Stimulated activated CD4-positive, alpha-beta T cell treated with anti-CD3 and anti-CD28 coated beads, TNF-alpha, amount 100 ng/mL, for 1 hour (primary cell): ENCODE measurements at places on chromosomes 11 and 22.

DNA sequence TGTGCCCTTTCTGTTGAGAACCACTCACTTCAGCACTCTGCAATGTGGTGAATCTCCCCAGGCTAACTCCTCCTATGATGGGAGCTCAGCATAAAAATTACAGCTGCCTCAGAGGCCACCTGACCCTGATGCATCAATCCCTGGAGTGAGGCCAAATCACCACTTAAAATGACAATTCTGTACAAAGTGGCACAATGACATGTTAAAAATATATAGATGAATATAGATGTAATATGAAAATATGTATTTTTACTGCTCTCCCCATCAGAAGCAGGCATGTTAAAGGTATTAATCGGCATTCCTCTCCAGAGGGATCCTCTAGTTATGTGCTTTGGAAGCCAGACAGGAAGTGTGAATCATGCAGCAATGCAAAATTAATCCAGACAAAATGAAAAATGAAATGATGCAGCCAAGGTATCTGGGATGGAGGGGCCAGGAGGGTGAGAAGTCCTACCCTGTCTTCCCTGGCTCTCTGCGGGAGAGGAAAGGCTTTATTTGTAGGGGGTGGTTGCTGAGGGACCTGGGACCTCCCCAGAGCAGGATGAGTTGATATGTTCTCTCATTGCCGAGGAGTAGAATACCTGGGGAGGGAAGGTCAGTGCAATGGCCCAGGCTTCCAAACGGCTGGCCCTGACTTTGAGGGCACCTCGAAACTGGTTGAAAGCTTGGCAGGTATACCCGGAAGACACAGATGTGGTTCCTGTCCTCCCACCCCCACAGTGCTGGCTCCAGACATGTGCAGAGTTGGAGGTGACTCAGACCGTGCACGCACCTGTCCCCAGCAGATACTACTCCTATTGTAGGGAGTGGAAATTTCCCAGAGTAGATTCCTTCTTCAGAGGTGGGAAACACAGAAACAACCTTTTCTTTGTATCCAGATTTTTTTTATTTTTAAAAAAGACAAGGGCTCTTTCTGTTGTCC, 347.9 kb upstream of the NCAM1 start:
- no peak for DNase-seq

- no peak for DNase-seq
These were observed 374 bp downstream of the NLRP10 start for GRCh38 chr11:7964873-7965272.

DNA sequence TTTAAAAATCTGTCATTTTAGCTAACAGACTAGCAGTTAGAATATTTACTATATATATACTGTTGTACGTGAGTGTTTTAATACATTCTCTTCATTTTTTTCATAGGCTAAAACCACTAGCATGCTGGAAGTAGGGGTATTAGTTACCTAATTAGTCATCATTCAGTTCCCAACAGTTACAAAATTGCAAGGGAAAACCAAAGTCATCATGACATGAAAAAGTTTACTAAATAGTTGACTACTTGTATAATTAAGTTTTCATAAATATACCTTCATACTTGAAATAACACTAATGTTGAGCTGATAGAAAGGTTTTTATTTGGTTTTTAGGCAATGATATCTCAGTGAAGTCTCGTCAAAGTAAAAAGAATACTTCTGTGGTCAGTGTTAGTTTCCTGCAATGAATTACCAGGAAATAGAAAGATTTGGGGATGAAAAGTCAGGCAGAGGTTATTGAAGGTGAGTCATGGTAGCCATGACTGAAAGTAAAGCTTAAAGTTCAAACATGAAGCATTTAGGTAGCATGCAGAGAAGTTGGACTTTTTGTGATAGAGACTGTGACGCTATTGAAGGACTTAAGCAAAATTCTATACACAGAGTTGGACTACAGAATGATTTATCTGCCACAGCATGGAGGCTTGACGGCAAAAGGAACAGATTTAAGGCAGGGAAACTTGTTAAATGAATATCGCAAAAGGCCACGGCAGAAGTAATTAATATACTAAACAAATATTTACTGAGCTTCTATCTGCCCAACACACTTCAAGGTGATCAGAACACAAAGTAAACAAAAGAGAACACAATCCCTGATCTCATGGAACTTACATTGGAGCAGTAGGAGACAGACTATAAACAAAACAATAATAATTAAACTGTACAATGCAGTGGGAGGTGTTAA, 828.1 kb upstream of the FAT3 start:
- no peak for DNase-seq

- no peak for DNase-seq
These were observed 16.2 kb upstream of the LDLRAD3 start for GRCh38 chr11:35927682-35928081.

DNA sequence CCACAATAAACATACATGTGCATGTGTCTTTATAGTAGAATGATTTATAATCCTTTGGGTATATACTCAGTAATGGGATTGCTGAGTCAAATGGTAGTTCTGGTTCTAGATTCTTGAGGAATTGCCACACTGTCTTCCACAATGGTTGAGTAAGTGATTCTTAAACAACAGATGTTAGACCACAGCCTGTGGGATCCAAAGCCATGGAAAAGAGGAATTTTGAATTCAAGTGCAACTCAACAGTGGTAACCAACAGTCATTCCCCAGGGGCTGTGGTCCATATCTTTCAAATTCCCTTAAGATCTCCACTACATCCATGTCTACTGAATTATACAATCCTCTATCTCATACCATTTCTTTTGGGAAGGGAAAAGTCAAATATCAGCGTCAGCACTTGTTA, 321.5 kb downstream of the LARGE1 start:
- no peak for DNase-seq

- DNase-seq: no peak
These were observed 26.0 kb downstream of the PARVA start for GRCh38 chr11:12403122-12403996.

DNA sequence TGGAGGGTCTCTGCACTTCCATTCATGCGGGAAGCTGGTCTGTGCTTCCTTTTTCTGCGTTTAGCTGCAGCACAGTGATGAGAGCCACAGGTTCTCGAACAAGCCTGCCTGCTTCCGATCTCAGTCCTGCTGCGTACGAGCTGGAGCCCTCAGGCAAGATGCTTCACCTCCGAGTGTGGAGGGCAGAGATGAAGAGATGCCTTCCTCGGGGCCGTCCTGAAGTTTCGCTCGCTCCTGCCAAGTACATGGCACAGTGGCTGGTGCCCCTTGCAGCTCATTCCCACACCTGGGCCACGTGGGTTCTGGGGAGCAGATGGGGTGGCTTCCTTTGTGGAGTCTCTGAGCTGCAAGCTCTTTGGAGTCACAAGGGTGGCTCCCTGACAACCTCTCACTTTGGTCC, 19.5 kb upstream of the TESMIN start:
- DNase-seq: no peak

DNA sequence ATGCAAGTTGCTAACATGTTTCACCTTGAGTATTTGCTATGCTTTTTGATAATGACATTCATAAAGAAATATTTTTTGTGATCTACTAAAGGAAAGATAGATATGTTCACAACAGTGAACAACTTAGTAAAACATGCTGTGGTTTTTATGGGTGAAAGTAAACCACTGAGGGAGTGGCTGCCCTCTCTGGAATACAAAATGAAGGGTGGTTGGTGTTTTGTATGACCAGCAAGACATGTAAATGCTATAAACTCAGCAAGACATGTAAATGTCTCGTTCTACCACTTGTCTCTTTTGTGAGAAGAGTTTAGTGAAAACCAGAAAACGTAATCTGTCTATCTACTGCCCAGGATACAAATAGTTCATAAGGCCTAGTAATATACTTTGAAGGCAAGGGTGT, 7.6 kb upstream of the AMPD3 start:
- no peak for DNase-seq

- no peak for DNase-seq
These were observed 70.3 kb downstream of the MAML2 start for GRCh38 chr11:96272529-96273222.

DNA sequence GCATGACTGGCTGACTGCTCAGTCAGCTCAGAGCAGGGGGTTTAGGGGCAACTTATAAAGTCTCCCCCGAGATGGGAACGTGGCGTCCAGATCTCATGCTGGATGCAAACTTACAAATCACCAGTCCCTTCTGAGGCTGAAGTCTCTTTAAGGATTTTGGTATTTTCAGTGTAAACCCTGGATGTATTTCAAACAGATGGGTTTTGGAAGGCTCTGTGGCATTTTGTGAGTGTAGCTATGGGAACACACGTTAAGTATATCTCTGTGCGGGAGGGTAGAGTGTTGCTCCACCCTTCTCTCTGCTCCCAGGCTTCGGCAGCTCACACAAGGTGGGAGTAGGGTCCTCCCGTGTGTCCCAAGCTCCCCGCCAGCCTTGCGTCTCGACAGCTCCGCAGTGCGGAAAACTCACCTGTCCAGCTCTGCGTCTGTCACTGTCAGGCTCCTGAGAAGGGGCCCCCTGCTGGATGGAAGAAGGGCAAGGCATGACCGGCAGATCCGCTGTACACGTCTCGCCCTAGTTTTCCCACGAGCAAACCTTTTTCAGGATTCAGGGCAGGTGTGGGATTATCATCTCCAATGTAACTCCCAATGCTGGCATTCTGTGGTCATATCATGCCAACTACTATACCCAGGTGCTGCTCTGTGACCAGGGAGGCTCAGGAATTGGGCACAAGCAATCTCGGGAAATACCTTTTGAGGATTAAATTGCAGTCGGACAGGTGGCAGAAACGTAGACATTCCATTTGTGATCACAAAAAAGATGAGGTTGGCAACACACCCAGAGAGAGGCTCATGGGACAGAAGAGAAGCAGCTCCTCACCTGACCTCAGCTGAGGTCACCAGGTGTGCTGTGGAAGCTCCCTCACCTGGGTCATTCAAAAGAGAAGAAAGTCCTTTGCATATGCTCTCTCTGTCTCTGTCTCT, 313.9 kb upstream of the B3GAT1 start:
- no peak for DNase-seq

DNA sequence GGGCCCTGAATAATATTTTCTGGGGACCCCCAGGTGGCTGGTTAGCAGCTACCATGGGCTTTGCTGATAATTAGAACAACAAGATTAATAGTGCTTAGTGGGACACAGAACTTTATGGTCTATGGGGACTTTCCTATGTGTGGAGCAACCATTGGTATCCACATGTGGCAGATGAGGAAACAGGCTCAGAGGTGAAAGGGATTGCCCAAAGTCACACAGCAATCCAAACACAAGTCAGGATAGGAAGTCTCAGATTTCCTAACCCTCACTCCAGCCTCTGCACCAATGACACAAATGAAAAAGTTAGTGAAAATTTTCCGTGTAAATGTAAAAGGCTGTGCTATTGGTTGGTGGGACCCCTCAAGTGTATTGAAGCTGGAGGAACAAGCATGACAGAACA, 15.3 kb upstream of the SLCO2B1 start:
- no peak for DNase-seq

- no peak for DNase-seq
These were observed 8.6 kb downstream of the ASRGL1 start for GRCh38 chr11:62345861-62346260.

DNA sequence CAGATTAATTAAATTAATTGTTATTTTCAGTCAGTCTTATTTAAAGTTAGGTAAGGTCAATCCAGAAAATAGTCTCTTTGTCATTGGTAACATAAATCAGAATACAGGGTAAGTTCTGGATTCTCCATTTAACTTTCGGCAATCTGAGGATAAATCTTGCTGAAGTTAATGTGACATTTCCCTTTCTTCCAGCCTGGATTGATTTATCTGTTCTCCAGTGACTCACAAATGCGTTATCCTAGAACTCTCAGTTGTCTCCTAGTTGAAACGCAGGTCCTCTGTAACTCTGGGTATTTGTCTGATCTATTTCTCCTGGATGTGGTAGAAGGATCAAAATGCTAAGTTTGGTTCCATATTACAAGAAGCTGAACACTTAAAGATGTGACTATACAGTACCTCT, 21.0 kb downstream of the OR51E1 start:
- no peak for DNase-seq

- DNase-seq: no peak
These were observed 136.9 kb downstream of the FEZ1 start for GRCh38 chr11:125359130-125359529.

GRCh38 chr11:124627546-124627945, 4.9 kb downstream of the TBRG1 start:
- no peak for DNase-seq

DNA sequence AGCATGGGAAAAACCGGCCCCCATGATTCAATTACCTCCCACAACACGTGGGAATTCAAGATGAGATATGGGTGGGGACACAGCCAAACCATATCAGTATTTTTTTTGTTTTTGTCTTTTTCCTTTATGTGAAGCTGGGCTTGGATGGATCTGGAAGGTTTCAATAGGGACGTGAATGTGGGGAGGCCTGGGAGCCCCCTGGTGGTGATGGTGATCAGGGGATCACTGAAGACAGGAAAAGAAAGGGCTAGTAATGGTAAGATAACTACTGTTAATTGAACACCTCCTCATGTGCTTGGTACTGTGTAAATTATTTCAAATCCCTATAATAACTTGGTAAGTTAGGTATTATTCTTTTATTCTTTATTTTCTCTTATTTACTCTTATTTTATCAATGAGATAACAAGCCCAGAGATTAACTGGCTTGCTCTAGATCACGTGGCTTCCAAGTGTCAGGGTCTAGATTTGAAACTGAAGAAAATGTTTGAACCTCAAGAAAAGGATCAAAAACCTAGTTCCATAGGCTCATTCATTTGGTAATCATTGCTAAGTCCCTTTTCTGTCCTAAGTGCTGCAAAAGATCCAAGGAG, 364.2 kb downstream of the TENM4 start:
- DNase-seq: no peak

GRCh38 chr11:30364837-30365482, 42.1 kb downstream of the ARL14EP start:
- DNase-seq: no peak

DNA sequence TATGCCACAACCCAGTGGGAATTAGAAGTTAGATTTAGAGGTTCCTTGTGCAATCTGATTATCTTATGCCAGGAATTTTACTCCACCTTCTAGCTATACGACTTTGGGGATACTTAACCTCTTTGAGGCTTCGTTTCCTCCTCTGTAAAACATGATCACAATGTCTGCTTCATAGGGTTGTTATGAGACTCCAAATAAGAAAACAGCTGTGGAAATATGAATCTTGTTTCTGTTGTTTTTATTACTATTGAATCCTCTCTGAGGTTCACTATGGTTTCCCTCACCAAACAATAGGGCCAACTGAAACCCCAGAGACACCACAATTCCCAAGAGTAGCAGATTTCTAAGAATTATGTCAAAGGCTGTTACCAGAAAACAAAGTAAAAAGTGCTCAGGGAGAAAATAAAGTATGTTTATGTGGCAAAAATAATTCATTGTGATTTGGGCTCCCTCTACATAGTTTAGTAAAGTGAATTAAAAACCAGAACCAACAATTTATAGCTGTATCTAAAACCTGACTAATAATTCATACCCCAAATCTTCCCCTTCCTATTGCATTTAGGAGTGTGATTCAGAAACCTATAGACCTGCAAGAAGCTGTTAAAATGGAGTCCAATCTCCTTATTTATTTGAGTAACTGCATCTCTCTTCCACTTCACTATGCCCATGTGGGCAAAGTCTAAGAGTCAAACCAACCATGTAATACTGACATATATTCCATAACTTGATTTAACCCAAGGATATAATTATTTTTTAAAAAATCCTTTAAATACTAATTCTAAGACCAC, 38.4 kb downstream of the AMBRA1 start:
- no peak for DNase-seq
